ENCODE measurements at places on chromosomes 4 and X.
A peak's percentile ranks its signal among the peaks of the same experiment; 100 is the strongest.

DNA sequence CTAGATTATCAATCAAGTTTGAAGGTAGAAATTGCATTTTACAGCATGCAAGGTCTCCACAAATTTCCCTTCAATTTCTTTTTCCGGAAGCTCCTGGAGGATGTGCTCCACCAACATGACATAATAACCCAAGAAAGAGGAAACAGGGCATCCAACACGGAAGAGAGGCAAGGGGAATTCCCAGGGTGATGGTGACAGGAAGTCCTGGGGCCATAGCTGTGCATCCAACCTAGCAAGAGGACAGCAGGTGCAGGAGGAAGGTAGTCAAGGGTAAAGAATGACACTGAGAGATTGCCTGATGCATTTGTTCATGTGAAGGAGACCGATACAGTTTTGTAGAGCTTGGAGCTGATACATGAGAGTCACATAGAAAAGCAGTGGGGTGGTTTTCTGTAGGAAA is 115.7 kb upstream of the LSM6 start:
- no peak for DNase-seq

DNA sequence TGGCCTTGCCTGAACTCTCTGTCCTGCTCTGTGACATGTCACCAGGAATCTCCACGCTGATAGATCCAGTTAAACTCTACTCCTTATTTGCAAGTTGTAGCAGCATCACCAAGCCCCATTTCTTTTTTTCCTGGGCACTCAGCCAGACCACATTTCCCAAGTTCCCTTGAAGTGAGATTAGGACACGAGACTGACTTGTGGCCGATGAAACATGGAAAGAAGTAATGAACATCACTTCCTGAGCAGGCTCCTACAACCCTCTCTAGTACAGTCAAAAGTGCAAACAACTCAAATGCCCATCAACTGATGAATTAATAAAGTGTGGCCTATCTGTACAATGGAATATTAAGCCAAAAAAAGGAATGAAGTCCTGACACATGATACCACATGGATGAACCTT is 74.6 kb downstream of the MAP3K15 start:
- no peak for DNase-seq

DNA sequence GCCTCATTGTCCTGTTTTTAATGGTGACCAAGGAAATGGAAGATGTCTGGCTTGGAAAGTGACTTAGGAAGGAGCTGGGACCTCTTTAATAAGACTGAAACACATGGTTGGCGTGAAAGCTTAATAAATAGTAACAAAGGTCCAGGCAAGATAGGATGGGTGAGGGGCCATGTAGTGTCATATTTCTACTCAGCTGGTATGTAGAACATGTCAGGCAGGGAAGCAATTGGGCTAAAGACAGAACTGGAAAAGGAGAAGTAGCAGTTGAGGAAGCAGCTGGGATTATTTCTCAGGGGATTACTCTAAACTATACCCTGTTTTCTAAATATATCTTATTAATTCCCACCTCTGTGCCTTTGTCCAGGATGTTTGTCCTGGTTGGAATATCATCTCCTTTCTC is 18.6 kb downstream of the ITGB1BP2 start:
- no peak for DNase-seq

DNA sequence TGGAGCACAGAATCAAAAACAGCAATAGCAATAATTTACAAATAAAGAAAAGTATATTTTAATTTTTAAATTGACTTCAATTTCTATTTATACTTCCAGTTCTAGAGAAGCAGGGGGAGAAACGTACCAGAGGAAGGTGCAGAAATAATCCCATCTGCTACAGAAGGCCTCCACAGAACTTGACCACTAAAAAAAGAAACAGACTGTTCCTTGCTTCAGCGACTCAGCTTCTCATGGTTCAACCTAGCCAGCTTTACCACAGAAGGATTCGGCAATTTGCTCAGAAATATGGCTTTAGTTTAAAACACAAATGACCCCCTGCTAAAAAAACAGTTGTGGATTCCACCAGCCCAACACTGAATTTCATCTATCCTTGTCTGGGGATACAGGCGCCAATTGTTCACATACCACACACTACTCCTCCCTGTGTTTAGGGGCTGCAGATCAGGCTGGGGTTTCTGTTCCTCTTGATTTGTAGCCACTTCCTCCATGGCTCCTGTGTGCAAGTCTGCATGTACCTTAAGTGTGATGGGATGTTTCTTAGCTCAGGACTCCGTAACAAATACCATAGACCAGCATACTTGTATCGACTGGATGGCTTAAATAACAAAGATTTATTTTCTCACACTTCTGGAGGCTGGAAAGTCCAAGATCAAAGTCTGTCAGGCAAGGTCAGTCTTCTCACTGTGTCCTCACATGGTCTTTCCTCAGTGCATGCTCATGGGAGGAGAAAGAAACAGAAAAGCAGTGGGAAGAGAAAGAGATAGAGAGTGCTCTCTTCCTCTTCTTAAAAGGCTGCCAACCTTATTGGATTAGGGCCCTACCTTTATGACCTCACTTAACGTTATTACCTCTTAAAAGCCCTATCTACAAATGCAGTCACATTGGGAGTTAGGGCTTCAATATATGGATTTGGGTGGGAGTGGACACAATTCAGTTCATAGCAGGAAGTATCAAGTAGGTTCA is 79.1 kb downstream of the AMOT start:
- no peak for DNase-seq

DNA sequence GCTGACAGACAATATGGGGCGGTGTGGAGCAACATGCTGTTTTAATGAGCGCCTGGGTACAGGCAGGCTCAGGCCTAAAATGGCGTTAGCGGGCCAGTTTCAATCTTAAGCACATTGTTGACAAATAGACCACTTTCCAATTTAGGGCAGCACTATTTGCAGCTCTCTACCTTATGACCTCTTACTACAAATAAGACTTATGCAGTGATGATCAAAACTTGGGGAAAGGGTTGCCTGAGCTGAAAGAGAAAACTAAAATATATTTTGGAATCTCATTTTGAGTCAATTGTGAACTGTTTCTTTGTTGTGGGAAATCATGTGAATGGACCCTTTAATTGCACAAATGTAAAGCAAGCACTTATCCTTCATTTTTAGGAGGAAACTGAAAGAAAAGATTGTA is 25.5 kb upstream of the GPAT3 start:
- DNase-seq = no peak

- no peak for DNase-seq
Measured at GRCh38 chrX:17744896-17745523, 7.7 kb downstream of the SCML1 start.

- DNase-seq = no peak
Measured at GRCh38 chr4:123843137-123843536, 446.5 kb downstream of the SPRY1 start.

GRCh38 chr4:125765941-125766340 is 451.2 kb downstream of the FAT4 start:
- DNase-seq = no peak

DNA sequence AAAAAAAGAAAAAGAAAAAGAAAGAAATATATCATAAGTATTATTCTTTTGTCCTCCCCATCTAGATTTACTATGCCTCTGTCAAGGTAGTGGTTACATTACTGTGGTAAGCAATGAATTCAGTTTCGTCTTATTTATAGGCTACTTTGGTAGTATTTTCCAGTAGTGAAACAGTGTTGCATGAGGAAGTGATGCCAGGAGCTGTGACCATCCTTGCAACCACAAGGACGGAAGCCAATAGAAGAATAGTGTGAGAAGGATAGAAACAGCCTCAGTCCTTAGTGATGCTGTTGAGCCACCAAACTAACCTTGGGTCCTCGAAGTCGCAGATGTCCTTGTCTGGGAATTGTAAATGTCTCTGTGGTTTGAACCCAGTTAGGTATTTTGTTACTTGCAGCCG is 328.5 kb downstream of the PPP3CA start:
- DNase-seq = no peak

DNA sequence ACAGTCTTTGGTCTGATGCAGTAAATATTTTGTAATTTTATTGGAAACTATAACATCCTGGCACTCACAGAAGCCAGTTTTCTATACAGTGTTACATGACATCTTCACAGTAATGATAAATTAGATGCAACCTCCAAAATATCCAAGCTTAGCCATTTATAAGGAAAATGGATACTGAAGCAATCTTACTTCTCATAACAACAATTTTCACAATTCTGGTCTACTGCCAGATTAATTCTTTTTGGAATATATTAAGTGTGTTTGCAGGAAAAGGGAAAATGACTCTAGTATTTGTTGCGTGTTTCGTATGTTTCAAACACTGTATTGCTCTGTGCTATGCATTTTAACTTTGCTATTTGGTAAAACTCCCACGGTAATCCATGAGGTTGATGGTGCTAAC is 1870.9 kb downstream of the ARAP2 start:
- no peak for DNase-seq

DNA sequence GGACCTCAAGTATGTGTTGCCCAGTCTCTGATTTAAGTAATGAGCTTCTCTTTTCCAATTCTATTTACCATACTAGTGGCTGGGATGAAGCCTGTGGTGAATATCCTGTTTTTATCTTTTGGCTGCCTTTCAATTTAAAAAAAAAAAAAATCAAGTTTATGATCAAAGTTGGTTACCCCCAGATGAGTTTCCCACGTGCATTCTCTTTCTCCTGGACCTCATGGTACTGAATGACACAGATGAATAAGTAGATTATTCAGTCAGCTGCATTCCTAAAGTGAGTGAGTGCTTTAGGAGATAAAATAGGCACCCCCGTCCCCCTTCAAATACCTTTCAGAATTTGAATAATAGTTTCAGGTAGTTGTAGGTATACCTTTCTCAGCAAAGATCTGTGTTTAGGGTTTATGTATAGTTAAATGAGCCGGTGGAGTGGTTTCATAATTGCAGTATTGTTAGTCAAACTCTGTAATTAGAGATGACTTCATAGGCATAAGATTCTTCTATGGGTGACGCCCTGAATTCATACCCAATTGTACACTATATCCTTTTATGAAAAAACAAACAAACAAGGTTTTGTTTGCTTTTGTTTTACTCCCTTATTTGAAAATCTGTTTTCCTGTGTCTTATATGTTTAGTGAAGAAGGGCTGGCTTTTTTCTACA is 41.9 kb downstream of the PLS3 start:
- DNase-seq = no peak

DNA sequence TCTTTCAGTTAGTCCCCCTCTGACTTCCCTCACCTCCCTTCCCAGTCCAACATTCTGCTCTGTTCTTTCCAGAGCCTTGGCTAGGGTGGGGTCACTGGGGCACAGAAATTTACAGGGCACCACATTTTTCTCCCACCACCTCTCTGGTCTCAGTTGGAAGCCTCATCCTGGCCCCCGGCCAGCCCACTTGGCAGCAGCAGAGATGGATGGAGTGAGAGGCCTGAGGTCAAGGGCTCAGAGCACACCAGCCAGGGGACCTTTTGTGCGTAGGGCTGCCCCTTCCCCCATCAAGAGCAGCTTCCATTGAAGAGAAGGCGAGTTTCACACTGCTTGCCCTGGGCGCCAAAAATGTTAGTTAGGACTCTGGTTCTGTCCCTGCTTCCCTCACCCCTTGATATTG is 230.9 kb downstream of the SOX3 start:
- no peak for DNase-seq

GRCh38 chr4:138816875-138817274 is 198.7 kb upstream of the NOCT start:
- peak; percentile 7 for DNase-seq

DNA sequence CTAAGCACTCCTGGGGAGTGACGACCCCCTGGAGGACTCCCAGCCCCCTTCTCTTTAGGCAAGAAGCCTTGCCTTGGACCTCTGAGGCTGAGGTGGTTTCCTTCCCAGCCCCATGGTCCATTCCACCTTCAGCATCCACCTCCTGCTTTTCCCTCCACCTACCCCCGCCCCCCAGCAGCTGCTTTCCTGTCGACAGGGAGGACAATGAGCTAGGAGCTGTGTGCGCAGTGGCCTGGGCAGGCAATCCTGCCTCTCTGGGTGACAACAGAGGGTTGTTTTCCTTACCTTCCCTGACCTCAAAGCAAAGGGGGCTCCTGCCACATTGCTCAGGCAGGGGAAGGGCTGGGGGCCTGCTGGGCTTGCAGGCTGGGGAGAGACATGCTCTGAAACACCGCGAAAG is 123.5 kb downstream of the BCOR start:
- no peak for DNase-seq

DNA sequence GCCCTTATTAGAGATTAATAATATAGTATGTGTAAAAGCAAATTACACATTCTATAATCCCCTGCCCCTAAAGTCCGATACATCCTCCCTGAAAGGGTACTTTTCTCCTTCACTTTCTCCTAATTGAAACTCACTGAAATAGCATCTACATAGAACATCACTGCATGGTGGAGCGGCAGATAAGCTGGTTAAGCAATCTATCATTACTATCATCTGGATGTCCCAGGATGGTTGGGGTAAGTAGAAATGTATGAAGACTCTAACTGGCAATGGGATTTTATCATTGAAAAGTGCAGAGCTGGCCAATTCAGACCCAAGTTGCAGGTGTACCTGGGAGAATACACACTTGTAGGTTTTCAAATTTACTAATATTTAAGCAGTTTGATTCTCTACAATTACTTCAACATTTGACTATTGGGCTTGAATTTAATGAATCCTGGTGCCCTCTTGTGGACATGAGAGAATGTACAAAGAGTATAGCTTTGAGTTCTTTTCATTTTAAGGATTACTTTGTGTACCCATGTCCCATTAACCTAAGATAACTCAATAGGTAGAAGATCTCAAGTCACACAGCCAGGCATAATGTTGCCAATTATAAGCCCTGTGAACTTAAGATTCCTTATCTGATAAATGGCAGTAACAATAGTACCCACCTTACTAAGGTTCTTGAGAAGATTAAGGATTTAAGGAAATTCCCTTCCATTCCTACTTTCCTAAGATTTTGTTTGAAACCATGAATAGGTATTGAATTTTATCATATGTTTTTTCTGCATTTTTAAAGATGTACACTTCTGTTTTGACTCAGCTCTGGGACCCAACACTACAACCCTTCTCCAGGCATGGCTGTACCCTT is 69.8 kb downstream of the SHROOM3 start:
- DNase-seq = no peak

- DNase-seq = no peak
Measured at GRCh38 chr4:123476089-123476488, 79.5 kb downstream of the SPRY1 start.

GRCh38 chr4:890036-890695 is 42.0 kb downstream of the GAK start:
- DNase-seq = no peak

- no peak for DNase-seq
Measured at GRCh38 chr4:126725906-126726305, 906.9 kb upstream of the INTU start.

All from BE2C (cell line).